Adrenal gland (tissue), 19 donors: ENCODE measurements at places on chromosomes 7 and 10. TPM values are rescaled to one million over a fixed set of nuclear protein-coding genes. Genes with fewer than 3 reads are reported as not detected.

DNA sequence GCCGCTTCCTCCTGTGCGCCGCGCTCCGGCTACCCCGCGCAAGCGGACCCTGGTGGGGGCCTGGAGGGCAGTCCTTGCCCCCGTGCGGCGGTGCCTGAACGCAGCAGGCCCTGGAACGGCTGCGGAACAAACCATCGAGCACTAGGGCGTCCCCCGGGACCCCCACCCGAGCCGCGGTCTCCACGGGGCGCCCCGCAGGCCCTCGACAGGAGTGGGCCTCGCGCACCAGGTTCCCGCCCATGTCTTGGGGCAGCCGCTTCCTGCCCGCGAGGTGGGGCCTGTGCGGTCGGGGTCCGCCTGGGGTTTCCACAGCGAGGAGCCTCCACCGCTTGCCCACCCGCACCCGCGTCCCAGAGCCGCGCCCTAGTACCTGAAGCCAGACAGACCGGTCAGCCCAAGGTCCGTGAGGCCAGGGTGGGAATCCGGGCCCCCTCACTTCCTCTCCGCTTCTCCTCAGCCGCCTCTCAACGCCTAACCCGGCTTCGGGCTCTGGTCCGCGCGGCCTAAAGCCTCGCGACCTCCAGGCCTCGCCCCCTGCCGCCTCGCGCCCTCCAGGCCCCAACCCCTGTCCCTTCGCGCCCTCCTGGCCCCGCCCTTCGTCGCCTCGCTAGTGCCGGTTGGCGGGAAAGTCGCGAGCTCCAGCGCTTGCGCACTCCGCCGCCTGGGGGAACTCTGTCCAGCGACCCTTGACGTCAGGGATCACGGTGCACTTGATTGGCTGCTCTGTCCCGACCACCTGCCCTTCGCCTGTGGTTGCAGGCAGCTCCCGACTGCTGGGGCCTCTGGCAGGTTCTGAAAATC, 7.0 kb upstream of the GBX1 start:
- DNase-seq: no peak

DNA sequence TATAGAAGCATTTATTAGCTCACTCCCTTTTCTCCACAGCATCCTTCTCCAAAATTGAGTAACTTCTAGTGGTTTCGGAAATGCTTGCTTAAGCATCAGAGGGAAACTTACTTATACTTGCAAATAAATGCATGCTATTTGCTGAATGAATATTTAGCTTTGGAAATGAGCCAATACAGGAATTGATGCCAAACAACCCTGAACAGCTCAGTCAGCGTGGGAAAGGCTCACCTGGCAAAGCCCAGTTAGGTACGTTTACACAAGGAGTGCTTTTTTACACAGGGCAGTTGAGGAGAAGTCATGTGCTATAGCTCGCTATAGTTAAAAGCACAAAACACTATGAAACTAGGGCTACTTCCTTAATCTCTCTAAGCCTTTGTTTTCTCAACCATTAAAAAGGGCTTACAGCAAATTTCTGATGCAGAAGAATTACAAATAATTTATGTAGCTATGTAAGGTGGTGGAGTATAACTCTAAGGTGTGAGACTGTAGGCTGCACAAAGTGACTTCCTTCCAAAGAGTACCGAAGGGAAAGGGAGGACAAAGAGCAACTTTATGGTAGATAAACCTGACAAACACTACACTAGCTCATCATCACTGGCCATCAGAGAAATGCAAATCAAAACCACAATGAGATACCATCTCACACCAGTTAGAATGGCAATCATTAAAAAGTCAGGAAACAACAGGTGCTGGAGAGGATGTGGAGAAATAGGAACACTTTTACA, 498.2 kb downstream of the PHTF2 start:
- no peak for DNase-seq

- no peak for DNase-seq
Observed at GRCh38 chr10:102762401-102763015, 18.8 kb downstream of the WBP1L start.

GRCh38 chr10:72260976-72261783, 12.5 kb upstream of the DDIT4 start:
- no peak for DNase-seq

The FAM25C gene
- polyA plus RNA-seq: not detected

GRCh38 chr7:112938863-112939573, 147.6 kb downstream of the GPR85 start:
- peak; percentile 27 for DNase-seq

The LIPJ gene
- 0.05 TPM for polyA plus RNA-seq

DNA sequence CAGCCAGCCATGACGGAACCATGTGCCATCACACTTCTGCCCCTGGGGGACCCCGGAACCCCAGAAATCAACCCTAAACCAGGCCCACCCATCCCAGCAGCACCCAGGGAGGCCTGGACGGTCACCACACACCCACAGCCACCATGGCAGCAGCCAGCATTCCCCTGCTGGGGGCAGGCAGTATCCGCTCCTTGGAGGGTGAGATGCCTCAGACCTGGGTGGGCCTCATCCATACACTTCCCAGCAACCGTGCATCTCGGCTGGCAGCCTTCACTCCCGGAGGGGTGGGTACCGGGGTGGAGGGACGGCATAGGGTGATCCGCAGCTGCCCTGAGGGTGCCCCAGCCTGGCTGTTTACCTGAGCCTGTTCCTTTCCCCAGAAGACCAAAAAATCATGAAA, 69.1 kb upstream of the FAM20C start:
- no peak for DNase-seq
